Fibroblast of lung (primary cell): ENCODE measurements at places on chromosomes 3 and 15. TPM values are rescaled to one million over a fixed set of nuclear protein-coding genes. Genes with fewer than 3 reads are reported as not detected.
A peak's percentile ranks its signal among the peaks of the same experiment; 100 is the strongest.

DNA sequence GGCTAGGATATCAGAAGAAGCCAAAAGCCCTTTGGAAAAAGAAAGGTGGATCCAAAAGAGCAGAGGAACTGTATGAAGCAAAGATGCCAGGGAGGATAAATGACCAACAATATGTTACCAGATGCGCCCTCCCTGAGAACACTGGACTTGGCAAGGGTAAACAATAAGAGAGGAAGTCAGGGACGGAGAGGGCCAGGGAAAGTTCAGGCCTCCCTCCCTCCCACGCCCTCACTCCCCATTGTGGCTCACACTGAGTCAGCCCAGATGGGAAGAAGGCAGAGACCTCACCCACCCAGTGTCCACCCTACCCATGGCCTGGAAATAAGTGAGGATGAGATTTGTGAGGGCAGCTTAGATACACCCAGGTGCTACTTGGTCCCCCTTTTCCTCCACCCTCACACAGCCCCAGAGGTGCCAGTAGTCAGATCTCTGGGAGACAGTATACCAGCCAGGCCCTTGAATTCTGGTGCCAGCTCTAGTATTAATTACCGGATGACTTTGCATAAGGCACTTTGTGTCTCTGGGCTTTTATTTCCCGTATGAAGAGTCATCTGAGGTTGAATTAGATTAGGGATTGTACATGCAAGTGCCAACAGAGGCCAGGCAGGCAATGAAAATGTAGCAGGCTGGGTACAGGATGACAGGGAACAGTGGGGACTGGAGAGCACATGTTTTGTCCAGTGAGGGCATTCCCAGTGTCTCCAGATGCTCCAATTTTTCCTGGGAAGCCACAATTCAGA, 35.1 kb upstream of the FRMD4B start:
- DNase-seq = peak; percentile 50

GOLGA6B gene
- not detected in 2 replicates for total RNA-seq

GRCh38 chr3:9942934-9943690, 9.1 kb downstream of the PRRT3 start:
- DNase-seq = no peak

- no peak for DNase-seq
Observed at GRCh38 chr3:71905426-71905825, 120.5 kb upstream of the PROK2 start.

DNA sequence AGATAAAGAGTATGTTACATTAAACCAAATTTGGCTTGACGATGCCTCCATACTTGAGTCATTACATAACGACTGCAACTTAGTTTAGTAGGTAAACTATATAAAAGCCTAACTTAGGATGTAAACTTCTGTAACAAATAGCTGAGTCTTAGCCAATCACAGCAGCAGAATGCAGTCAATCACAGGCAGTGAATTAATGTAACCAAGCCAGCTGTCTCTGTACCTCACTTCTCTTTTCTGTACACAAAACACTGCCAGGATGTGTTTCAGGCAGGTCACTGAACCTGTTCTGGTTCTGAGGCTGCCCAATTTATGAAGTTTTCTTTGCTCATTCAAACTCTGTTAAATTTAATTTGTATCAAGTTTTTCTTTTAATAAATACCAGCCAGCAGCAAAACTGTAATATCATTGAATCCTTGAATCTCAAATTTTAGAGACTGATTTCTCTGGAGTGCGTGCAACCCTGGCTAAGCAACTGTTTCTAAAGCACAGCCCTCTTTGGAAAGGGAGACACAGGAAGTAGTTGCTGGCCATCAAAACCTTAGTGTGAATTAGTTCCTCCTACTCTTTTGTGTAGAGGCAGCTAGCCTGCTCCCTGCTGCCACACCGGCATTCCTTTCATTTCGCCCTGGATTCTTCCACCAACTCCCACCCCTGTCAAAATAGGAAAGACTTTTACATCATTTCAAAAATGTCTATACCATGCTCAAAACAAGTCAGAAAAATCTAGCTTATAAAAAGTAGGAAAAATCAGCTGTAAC, 15.2 kb downstream of the RFTN1 start:
- DNase-seq = no peak

GABRR3 gene
- not detected in 2 replicates for total RNA-seq

GRCh38 chr3:73509066-73509465, 115.7 kb downstream of the PDZRN3 start:
- no peak for DNase-seq

GRCh38 chr3:4950351-4950784, 28.9 kb upstream of the BHLHE40 start:
- no peak for DNase-seq

TRPC1 gene
- total RNA-seq = 43.1 and 56.5 TPM in 2 replicates

DNA sequence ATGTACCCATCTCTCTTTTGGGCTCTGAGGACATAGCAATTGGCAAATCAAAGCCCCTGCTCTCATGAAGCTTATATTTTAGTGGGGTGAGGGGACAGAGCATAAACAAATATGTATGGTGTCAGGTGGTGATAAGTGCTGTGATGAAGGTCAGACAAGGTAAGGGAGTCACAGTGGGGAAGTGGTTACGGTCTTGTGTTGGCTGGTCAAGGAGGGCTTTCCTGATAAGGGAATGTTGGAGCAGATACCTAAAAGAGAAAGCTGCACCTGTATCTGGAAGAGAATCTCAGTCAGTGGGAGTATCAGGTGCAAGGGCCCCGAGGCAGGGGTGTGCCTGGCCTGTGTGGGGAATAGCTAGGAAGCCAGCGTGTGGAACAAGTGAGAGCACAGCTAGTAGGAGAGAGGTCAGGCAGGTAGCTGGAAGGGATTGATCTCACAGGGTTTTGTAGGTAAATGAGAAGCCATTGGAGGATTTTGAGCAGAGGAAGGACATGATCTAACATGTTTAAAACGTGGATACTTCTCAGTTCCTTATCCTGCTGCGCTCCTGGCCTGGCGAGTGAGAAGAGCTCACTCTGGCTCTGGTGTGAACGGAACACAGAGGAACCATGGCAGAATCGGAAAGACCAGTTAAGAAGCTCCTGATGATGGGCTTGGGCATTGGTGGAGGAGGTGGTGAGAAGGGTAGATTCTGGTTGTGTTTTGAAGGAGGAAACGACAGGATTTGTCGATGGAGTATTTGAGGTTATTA, 35.5 kb downstream of the MRAS start:
- DNase-seq = no peak

GRCh38 chr15:73948982-73949381, 22.7 kb downstream of the LOXL1 start:
- DNase-seq = no peak

- DNase-seq = peak; percentile 63
Observed at GRCh38 chr3:141303481-141304223, 64.7 kb upstream of the ZBTB38 start.

CSPG4 gene
- 26.5 and 109 TPM in 2 replicates for total RNA-seq

DNA sequence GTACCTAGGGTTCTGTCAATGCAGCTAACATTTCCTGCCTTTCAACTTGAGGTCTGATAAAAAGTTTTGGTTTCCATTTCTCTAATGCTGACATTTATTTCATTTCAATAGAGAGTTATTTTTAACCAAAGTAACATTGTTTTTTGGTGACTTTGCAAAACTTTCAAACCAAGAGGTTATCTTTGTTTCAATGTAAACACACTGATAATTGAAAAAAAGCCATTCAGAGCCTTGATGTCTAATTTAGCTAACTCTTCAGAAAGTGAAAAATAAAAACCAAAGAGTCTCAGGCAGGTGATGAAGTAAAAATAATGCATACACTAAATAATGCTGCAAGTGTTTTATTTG, 9.6 kb upstream of the TIPARP start:
- DNase-seq = no peak

GRCh38 chr3:178310949-178311348, 225.3 kb upstream of the KCNMB2 start:
- no peak for DNase-seq

DNA sequence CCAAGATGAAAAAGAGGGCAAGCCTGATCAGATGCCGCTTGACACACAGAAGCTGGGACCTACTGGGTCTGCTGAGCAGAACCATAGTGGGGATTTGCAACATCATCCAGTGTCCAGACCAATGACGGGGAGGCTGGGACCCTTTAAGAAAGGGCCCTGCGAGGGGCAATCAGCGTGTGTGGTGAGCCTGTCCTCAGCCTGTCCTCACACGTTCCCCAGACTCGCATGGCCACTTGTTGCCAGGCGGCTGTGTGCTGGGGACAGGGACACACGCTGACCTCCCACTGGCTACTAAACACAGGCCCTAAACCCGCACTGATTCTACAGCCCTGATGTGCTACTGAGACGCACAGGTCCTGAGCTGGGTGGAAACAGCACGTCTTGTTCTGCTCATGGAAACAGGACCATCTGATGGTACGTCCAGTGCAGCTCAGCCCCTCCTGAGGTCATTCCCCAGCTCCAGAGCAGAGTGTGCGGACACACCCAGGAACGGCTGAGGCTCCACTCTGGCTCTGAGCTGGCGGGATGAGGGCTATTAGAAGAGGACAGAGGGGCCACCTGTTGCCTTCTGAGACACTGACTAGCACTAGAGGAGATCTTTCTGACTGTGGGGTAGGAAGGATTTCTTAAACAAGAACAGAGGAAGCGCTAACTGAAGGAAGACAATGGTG, 24.4 kb downstream of the PCSK6 start:
- no peak for DNase-seq

DNA sequence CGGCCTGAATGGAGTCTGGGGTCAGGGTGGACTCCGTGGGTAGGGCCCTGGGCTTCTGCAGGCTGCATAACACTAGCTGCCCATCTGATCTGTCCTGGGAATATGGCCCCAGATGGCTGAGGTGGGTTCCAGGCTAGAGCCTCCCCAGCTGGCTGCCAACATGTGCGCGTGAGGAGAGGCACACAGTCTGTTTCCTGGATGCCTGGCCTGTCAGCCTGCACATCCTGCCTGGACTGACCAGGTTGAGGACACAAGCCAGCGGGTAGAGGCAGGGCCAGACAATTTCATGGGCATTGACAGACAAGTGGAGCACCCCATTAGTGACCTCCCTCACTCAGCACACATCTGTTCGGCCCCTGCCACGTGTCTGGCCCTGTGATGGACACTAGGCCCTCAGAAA, 29.8 kb upstream of the RPL29 start:
- DNase-seq = no peak

DNA sequence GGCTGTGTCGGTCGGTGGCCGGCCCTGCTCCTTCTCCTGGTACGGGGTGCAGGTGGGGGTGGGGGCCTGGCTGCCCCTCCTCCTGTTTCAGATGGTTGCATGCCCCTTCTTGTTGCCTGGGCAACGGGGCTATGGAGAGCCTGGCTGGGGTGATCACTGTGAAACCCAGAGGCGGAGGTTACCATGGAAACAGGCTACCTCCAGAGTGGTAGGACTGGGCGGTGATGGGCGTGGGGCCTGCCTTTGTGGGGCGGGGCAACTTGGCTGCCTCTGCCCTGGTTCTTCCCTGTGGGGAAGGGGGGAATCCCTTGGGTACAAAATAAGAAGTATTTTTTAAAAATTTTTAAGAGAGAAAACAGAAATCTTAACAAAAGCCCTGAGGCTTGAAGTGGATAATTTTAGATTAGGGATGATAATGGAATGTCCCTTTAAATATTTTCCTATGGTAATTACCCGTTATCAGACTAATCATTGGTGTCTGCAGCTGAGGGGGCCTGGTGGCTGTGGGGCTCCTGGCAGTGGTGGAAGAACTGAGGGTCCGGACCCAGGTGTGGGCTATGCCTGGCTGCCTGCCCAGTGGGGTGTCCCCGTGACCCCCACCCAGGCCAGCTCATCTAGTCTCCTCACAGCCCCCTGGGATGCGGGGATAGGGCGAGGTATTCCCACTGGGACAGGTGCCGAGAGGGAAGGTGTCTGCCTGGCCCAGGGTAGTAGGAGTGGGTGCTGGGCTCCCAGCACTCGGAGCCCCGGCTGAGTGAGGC, 32.5 kb downstream of the PLXNA1 start:
- no peak for DNase-seq

DNA sequence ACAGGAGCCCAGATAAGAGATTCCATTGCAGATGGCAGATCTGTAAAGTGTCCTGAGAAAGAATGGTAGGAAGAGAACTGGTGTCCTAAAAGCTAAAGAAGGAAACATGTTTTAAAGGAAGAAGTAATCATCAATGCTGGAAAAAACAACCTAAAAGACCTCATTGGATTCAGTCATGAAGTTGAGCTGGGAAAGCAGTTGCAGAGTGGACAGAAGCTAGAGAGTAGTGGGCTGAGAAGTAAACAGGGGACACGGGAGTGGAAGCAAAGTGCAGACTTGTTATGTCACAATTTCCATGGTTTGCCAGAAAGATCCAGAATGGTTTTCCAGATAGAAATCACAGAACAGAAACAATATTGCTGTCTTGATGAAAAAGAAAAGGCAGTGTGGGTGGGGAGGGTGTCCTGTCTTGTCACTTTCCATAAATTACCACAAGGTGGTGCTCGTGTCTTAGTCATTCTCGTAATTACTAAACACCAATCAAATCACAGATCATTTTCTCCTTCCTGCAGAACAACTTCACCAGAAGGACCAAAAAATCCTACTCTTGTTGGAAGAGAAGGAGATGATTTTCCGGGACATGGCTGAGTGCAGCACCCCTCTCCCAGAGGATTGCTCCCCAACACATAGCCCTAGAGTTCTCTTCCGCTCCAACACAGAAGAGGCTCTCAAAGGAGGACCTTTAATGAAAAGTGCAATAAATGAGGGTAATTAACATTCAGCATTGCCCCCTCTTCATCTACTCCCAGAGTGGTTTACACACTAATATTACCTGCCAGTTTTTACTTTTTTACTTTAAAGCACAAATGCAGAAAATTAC, 64.5 kb downstream of the KLHL25 start:
- DNase-seq = peak; percentile 51

HTR3E gene
- not detected in 2 replicates for total RNA-seq

DNA sequence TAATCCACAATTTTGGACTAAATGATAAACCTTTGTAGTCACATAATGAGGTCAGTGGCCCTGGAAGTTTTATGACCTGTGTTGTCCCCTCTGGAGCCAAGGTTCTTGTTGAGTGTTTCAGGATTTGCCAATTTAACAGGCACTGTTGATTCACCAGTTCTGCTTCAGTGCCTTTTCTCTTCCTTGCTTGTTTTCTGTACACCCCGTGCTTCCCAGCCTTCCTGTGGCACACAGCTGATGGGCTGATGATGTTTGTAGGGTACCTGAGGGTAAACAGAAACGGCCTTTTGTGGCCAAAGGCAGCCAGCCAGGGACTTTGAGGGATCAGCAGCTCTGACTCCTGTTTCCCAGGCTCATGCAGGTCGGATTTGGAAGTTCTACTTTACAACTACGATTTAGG, 13.3 kb downstream of the GYG1 start:
- DNase-seq = peak; percentile 36

DNA sequence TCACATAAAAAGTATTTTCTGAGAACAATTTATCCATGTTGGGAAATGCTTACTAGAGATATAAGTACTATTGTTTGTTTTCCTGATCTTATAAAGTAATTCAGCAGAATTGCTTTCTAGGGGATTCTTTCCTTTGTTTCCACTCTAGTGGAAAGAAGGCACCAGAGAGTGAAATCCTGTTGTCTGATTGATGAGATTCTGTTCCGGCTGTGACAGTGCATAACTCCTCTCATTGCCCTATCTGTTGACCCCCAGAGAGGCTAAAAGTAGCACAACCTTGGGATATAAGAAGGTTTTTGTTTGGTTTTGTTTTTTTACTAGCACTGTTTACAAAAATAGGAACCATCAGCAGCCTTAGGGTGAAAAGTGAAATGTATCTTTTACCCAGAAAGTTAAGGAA, 114.1 kb downstream of the ALCAM start:
- DNase-seq = no peak
